ENCODE measurements at places on chromosomes 16 and 17.

GRCh38 chr17:76573096-76573495 is 12.6 kb downstream of the ST6GALNAC2 start:
- no peak for DNase-seq

DNA sequence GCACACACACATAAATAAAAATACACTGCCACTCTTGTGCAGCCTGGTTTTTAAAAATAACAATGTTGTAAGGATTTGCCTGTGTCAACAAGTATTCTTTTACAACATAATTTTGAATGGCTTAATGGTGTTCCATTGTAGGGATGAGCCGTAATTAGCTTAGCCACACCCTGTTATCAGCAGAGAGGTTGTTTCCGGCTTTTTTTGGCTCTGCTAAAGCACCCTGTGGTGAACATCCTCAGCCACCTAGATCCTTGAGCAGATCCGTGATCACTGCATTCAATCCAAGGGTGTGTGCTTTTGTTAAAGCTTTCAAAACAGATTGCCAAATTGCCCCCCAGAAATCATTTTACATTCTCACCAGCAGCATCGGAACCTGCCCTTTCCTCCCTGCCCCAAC is 7.0 kb downstream of the KATNB1 start:
- no peak for DNase-seq

- DNase-seq = peak; percentile 91
Observed at GRCh38 chr16:3022208-3022683, 1.5 kb downstream of the HCFC1R1 start.

- no peak for DNase-seq
Observed at GRCh38 chr17:46003907-46004748, 5.1 kb downstream of the STH start.

DNA sequence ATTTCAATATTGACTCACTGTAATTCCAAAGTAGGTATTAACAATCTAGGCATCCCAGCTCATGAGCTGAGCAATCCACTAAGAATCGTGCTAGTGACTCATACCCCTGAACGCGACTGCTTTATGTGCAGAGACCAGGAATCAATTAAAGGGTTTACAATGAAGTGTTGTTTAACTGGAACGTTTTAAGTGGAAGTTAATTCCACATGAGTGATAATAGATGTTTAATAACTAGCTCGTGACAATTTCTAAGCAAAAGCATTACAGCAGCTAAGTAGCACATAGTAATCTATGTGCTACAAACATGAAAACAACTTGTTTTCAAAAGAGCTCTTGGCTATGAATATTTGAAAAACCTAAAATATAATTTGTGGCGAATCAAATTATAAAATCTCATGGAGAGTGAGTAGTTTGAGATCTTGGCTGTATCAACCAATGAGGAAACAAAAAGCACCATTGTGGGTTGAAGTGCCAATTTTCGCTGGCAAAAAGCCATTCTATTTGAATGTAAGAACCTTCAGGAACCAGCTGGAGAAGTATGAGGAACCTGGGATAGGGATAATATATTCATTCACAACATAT is 9.4 kb downstream of the GJC1 start:
- DNase-seq = peak; percentile 43

- peak; percentile 32 for DNase-seq
Observed at GRCh38 chr17:15233022-15233805, 31.9 kb downstream of the PMP22 start.

DNA sequence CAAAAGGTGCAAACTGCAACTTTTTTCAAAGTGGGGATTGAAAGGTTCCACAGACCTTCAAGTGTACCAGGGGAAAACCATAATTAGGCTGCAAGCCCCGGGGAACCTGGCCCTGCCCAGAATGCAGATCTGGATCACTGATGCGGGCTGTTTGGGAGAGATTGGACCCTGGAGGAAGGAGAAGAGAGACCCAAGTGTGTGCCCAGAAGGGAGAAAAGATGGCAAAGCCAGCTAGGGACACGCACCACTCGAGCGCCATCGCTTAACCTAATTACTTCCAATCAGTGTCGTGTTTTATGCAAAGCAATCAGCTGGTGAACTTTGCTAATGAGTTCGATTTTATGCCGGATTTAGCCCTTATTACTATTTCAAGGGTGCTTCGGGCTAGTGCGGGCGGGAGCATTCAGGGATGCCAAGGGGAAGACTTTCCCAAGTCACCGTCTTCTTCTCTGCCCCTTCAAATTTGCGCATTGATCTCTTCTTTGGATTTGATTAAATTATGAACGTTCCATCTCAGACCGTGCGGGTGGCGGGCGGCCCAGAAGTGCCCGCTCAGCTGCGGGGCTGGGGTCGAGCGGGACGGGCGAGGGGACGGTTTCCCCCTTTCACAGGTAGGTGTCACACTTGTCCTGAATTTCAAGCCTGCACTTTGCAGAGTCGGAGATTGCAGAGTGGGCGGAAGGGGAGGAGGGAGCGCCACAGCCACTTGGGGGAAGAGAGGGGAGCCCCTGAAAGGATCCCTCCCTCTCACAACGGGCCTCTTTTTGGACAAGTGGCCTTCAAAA is 4.0 kb downstream of the IRX5 start:
- no peak for DNase-seq

DNA sequence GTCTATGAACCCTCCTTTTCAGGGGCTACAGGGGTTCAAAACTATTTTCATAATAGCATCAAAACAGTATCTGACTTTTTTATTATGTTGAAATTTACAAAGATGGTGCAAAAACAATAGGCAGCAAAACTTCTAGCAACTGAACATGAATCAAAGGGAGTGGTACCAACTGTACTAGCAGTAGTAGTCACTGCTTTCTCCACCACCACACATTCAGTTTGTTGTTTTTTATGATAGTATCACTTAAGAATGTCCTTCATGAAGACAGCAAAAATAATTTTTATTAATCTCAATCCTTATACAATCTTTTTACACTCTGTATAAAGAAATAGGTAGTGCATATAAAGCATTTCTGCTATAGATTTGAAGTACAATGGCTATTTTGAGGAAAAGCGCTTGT is 47.6 kb downstream of the MED13 start:
- no peak for DNase-seq

- no peak for DNase-seq
Observed at GRCh38 chr17:10812674-10813073, 8.8 kb upstream of the TMEM238L start.

DNA sequence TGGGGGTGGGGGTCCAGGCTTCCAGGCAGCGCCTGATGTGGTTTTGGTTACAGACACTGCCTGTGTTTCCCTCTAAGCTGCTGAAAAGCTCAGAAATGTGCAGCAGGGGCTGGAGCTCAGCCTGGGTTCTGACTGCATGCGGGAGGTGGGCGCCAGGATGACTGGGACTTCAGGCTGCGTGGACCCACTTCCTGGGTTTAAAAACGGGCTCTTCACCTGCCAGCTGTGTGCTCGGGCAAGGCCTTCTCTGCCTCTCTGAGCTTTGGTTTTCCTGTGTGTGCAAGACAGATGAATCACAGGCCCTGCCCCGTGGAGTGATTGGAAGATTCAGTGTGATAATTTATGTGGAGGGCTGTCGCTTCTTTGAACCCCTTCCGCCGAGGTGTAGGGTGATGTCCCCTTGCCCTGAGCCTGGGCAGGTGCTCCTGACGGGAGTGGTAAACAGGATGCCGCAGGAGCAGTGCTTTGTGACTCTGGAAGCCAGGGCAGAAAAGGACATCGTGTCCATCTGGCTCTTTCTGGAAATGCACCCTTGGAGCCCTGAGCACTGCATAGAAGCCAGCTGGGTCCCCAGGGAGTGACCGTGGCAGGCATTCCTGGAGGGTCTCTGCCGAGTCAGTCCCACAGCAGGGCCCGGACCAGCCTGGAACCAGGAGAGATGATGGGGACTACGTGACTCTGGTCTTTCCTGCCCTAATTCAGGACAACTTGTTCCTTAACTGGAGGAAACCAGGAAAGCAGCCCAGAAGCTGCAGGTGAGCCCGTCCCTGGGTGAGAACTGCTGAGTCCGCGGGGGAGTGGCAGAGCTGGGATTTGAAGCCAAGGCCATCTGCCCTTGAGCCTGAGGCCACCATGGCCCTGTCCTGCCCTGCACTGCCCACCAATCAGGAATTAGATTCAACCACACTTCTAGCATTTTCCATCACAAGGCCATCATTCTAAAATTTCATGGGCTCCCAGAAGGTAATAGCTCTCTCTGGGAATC is 28.5 kb upstream of the SLC7A5 start:
- no peak for DNase-seq

DNA sequence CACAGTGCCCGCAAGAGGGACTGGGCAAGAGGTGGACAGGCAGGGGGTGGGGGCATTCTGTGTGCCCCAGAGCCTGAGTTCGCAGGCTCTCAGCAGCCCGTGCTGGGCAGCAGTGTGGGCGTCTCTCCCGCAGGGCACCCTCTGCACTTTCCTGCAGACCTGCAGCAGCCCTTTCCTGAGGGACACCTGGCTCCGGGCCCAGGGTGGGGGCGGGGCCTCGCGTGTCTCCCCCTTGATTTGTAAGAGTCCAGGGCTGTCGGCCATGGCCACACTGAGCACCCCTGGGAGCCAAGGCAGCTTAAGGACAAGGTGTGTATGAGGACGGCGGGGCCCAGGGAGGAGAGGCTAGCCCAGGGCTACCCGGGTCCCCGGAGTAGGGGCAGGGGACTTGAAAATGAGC is 33.4 kb upstream of the SLC38A10 start:
- DNase-seq = no peak

GRCh38 chr17:1322014-1322428 is 42.6 kb downstream of the TRARG1 start:
- no peak for DNase-seq

- DNase-seq = no peak
Observed at GRCh38 chr16:59500601-59501000, 766.5 kb upstream of the GOT2 start.

- no peak for DNase-seq
Observed at GRCh38 chr17:72461757-72462156, 340.9 kb downstream of the SOX9 start.

DNA sequence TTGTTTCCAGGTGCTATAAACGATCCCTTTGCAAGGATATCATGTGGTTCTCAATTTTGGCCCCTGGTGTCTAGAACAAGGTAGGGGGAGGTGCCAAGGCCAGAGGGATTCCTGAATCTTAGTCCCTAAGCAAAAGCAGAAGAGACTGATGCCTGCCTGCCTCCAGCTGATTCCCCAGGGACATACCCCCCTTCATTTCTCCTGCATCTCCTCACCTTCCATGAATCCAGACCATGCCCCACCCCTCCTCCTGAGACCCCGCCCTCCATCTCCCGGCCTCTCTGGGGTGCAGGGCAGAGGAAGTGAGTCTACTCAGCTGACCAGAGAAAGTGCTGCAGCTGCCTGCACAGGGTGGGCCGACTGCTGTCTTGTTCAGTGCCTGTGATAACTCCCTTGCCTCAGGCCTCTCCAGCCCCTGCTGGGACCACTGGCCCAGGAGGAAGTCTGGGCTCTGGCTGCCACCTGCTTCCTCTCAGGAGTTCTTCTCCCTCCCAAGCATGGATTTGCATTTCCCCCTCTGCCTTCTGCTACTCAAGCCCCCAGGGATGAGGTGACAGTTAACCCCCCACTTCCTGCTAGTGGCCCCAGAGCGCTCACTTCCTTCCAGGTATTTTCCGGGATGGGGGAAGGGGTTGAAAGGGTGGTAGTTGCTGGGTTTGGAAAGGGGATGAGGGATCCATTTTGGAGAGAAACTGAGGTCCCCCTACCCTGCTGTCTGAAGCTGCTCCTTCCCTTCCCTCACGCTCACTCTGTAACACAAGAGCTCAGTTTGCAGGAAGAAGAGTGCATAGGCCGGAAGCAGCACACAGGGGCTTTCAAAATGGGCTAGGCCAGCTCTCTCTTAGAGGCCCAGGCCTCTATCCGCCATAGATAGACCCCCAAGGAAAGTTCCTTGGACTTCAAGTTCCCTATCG is 10.5 kb upstream of the TSPOAP1 start:
- DNase-seq = no peak

DNA sequence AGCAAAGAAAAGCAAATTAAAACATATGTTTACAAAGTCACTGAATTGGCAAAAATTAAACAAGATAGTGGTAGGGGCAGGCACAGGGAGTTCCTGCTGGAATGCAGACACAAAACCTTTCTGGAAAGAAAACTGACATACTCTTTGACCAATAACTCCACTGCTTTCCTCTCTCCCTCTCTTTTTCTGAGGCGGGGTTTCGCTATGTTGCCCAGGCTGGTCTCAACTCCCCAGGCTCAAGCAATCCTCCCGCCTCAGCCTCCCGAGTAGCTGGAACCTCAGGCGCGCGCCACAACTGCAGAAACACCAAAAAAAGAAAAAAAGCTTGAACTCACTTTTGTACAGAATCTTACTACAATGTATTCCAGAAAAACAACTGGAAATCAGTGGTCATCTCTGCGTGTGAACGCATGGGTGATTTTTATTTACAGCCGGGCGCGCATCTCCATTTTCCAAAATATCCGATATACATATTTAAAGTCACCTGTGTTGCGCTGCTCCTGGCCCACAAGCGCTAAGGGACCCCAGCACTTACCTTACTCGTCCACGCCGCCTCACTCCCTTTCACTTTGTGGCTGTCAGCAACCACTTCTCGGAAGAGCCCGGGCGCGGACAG is 480 bp downstream of the TXNL4B start:
- no peak for DNase-seq

GRCh38 chr17:49646391-49647255 is 31.3 kb downstream of the SPOP start:
- DNase-seq = peak; percentile 17

- no peak for DNase-seq
Observed at GRCh38 chr16:705431-706188, at the start of gene FBXL16. TSS of gene FBXL16 (minus strand) at chr16:705801. CDS start at chr16:697405, 8,396 bp downstream.

DNA sequence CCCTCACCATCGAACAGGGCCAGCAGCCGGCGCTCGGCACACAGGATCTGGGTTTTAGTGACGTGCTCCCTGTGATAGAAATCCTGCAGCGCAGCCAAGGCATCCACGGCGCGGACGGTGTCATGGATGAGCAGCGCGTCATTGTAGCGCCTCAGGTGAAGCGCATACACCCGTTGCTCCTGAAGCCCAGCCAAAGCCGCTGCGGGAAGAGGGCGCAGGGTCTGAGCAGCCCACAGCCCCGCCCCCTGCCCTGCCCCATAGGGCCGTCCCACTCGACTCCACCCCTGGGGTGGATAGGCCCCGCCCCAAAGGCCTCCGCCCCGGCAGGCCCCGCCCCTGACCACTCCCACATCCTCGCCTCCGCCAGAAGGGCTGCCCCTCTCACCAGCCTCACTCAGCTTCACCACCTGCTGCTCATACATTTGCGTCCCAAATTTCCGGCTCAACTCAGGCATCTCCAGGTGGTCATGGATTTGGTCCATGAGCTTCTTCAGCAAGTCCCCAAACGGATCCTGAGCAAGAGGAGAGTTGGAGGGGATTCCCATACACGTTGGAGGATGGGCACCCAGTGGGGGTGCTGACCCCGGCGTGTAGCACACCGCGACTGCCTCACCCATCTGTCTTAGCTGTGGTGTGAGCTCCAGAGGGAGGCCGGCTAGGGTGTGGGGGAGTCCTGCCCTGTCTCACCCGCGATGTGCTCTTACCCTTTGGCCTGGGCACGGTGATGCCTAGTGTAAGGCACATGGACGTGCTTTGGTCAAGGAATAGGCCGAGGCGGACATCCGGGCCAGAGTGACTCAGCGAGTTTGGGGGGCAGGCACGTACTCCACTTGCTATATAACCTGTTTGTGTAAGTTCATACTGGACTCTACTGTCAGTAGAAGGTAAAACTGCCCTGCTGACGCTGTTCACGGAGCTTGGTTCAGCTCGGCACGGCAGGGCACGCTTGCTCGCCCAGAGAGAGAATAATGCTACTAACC is 4.6 kb downstream of the DHX58 start:
- DNase-seq = no peak

- no peak for DNase-seq
Observed at GRCh38 chr17:74417178-74418045, 14.5 kb upstream of the GPRC5C start.

GRCh38 chr17:4895657-4896331 is 3.5 kb upstream of the C17orf107 start:
- no peak for DNase-seq

GRCh38 chr17:29596811-29597210 is 3.9 kb downstream of the ANKRD13B start:
- DNase-seq = no peak

- DNase-seq = peak; percentile 51
Observed at GRCh38 chr17:77374170-77374936, 233.6 kb downstream of the SEC14L1 start.

Data from T1000 (cell line).